Esophagus squamous epithelium (tissue), 5 donors: ENCODE measurements at places on chromosomes 11 and 22.

DNA sequence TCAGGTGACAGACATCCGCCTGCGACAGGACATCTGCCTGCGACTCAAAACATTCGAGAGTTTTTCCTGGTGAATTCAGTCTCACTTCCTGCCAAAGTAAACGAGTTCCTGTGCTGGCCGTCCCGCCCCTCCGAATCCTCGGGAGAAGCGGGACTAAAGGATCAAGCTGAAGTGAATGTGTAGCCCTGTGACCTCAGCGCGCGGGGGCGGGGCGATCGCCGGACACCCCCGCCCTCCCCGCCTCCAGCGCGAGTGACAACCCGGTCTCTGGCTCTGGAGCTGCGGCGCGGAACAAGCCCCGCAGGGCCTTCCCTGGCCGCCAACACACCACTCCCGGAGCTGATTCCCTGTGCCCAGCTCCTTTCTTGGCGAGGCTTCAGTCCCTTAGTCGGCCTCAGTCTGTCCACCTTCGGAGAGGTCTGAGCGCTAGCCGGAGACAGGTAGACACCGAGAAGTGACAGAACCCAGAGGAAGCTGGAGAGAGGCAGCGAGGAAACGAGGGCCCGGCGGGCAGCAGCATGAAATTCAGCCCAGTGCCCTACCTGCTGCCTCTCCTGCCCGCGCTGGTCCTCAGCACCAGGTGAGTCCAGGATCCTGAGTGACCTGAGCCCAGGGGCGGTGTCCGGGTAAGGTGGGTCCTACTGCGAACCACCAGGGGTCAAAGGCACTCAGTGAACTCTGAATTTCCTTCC is 766.4 kb upstream of the LUZP2 start:
- no peak for DNase-seq

GRCh38 chr11:66268952-66269905 is 790 bp downstream of the RAB1B start:
- no peak for DNase-seq

DNA sequence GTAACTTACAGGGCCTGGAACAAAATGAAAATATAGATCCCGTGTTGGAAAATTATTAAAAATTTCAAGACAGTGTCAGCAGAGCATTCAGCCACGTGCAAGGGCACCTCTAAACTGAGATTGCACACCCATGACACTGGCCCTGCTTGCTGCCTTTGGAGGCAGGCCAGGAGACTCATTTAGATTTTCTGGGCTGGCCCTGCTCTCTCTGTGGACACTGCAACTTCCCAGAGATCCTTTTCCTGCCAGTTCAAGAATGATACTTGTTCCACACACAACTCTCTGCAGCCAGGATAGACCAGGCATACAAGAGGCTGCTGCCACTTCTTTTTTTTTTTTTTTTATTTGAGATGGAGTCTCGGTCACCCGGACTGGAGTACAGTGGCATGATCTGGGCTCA is 56.7 kb upstream of the PTPRJ start:
- no peak for DNase-seq

GRCh38 chr22:28856095-28856455 is 27.3 kb upstream of the ZNRF3 start:
- DNase-seq = no peak

- no peak for DNase-seq
Measured at GRCh38 chr11:120715239-120715638, 203.7 kb downstream of the GRIK4 start.

DNA sequence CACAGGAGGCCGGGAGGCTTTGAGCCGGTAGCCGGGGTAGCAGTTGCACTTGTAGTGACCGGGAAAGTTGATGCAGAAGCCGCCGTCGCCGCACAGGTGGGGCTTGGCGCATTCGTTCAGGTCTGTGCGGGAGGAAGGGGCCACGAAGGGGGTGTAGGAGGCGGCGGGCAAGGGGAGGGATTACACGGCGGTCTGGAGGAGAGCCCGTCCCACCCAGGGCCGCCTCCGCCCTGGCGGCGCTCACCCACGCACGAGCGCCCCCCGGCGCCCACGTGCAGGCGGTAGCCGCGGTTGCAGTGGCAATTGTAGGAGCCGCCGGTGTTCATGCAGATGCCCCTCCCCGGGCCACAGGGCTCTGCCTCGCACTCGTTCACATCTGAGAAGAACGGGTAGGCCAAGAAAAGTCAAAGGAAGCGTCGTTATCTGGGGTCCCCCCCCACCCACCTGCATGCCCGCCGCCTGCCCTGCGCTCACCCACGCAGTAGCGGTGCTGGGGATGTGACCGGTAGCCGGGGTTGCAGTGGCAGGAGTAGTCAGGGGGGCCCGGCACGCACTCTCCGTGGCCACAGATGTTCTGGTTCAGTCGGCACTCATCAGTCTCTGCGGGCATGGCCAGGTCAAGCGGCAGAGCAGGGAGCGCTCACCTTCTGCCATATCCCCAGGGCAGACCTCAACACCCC is 10.6 kb downstream of the LTBP3 start:
- no peak for DNase-seq

DNA sequence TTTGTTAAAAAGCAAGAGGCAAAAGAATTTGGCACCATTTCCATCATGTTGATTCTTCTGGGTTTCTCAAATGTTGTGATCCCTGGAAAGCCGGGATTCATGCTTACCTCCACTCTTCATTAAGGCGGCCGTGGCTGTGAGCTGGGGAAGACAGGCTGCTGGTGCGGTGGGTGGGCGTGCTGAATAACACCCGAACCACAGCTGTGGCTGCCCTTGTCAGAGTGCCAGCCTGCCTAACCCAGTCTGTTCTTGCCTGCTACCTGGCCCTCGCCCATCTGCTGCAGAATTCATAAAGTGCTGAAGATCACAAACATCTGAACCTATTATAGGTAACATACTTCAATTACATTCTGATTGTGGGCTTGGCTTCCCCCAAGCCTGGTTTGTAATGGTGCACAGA is 95.8 kb upstream of the RCN1 start:
- no peak for DNase-seq

DNA sequence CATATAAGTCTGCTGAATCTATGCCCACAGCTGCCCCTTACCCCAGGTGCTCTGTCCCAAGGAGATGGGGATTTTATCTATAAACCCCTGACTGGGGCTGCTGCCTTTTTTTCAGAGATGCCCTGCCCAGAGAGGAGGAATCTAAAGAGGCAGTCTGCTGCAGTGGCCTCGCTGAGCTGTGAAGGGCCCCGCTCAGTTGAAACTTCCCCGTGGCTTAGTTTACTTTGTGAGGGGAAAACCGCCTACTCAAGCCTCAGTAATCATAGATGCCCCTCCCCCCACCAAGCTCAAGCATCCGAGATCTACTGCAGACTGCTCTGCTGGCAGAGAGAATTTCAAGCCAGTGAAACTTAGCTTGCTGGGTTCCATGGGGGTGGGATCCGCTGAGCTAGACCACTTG is 7.4 kb upstream of the SCGB1D4 start:
- no peak for DNase-seq

DNA sequence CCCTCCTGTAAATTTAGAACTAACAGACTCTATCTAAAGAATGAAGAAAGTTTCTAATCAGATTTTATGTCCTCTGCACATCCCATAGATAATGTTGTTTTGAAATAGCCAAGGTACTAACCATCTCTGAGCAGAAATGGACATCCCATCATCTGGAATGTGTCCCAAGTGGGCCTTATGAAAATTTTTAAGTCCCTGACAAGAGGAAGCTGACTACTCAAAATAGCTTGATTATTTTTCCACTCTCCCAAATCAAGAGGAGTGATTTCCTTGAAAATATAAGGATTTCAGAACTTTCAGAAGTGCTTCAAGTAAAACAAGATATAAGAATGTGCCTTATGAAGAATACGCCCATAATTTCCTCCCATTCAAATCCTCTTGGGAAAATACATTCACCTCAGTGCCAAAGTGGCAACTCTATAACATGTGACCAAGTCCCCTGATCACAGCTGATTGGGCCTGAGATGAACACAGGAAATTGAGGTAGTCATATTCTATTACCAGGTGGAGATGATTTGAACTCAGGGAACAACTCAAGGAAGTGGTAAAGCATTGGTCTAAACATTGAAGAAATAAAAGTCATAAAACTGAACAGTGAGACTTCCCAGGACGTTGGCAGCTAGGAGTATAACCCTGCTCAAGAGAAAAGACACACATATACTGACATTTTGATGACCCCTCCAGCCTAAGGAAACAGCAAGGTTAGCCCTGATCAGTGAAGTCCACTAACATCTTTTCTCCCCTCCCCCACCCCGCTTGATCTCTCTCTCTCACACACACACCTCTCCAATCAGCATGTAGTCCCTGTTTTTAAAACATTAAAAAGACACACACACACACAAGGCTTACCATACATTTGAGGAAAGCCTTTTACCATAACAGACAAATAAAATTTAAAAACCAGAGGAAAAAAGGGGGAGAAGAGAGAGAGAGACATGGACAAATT is 70.8 kb upstream of the TEAD1 start:
- DNase-seq = no peak

- no peak for DNase-seq
Measured at GRCh38 chr11:32894149-32894827, 1.7 kb downstream of the QSER1 start.

DNA sequence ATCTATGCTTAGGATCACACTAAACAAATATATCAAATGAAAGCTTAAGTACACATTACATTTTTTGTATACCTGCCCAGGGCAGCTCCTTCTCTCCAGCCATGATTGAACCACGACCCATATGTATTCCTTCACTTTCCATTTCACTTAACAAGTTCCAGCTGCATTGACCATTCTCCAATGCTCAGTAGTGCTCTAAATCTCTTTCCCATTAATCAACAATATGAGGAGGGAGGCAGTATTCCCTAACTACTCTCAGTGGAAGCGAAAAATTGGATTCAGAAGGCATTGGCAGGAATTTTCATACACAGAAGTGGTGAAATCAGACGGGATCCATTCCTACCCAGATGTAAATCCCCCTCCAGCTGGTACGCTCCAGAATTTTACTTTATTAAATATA is 372.0 kb upstream of the LUZP2 start:
- DNase-seq = no peak

DNA sequence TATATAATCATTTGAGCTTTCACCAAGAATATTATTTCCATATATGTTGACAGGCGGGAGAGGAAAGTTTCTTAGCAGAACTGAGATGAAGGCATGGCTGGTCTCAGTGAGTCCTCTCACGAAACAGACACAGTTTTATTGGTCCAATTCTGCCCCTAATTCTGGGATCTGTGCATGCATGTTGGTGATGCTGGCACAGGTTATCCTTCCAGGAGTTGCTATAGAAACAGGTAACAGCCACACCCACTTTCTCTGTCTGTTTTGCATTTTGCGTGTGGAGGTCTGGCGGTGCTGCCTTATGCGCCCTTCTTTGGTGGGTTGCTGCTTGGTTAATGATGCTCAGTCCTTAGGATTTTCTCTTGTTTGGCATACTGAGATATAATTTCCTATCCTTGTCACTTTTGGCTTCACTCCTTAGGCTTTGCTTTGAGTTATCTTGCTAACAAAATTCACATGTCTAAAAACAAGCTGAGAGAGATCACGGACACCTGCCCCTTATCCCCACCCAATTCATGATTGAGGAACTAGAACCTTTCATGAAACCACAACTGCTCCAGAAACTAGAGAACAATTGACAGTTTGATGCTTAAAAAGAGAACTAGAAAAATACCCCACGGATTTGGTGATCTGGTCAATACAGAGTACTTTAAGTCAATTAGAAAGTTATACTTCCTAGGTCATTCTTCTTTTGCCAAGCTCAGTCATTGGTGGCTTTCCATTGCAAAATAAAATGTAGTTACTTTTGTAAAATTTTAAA is 189.3 kb downstream of the FAT3 start:
- DNase-seq = no peak

DNA sequence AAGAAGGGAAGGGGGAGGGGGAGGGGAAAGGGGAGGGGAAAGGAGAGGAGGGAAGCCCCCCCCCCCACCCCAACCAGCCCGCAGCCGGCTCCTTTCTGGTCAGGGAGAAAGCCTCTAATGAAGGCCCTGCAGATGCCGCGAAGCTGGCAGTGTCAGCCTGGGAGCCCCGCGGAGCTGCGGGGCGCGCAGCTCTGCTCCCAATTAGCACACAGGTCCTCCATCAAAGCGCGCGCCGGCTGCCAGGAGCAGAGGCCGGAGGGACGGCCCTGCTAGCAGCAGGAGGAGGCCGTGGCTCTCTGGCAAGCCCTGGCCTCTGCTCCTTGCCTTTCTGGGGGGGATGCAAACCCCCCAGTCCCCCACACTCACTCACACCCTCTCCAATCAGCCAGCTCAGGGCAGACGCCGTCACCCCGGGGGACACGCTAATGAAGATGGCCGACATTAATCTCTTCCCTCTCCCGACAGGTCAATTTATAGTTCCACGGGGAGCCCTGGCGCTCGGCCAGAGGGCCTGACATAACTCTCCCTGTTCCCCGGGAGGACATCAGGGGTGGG is 70.5 kb upstream of the TCF20 start:
- no peak for DNase-seq

- DNase-seq = no peak
Measured at GRCh38 chr11:119681361-119681910, 47.6 kb downstream of the NECTIN1 start.

GRCh38 chr22:24968066-24968561 is 15.6 kb downstream of the KIAA1671 start:
- DNase-seq = no peak

- no peak for DNase-seq
Measured at GRCh38 chr22:22787151-22787550, 100.5 kb upstream of the IGLL5 start.

DNA sequence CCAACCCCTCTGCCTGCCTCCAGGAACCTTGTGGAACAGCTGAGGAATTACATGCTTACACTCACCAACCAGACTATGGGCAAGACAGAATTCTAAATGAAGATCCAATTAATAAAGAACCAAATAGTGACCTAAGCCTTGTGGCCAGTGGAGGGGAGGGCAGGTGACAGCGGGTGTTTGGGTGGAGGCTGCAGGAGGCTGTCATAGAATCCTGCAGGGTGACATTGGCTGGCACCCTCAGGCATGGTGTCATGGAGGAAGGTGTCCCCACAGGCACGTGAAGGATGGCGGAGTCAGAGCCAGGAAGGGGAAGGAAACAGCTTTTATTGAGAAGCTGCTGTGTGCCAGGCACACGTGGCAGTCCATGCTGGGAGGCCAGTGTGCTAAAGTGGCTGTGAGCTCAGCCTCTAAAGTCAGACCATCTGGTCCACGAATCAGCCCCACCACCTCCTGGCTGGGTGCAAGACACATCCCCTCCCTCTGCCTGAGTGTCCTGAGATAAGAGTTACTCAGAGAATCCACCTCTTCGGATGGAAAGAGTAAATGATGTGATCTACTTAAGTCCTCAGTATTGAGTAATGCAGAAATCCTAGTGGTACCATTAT is 8.7 kb downstream of the MYO18B start:
- DNase-seq = no peak
